ENCODE measurements at places on chromosomes 16 and 17.
A peak's percentile ranks its signal among the peaks of the same experiment; 100 is the strongest.

GRCh38 chr17:64260886-64261285 lies 2.2 kb downstream of the TEX2 start:
- no peak for DNase-seq

DNA sequence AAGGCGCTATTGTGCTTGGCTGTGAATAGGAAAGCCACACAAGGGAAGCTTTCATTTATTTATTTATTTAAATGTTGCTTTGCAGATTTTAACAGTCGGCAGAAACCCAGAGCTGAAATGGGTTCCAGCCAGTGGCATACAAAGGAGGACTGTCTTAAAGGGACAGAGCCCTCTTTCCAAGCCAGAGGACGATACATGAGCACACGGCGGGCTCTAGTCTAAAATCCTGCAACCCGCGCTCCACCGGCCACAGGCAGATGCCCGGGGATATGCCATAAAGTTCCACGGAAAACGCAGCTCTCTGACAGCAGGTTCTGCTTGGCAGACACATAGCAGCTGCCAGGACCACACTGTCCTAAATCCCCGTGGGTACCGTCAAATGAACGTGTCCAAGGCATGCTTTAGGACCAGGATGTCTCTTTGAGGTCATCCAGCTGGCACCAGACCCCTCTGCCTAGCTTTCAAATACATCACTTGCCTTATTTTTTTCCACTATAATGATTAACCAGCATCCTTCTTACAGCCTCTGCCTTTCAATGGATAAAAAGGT lies 64.6 kb downstream of the CYTH1 start:
- no peak for DNase-seq

DNA sequence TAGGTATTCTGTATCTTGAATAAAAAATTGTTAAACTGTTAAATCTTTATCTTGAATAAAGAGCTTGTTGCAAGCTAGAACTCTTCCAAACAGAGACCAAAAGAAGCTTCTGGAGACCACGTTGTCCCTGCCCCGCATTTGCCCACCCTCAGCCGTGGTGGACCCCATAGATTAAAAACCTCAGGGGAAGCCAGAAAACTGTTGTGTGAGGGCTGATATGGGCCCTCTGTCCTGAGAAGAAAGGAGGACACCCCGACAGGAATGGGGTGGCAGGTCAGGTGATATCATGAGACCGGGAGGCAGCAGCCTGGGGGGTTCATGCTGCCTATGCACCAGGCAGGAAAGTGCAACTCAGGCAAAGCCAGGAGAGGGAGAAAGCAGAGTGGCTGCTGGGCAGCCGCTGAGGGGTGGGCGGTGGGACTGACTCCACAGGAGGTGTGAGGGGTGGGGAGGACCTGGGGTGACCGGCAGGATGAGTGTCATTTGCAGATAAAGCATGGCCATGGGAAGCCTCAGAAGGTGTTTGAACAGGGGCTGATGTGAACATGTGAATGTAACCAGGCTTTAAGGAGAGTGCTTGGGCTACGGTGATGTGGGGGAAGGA lies 147.8 kb downstream of the IRF8 start:
- DNase-seq = no peak

DNA sequence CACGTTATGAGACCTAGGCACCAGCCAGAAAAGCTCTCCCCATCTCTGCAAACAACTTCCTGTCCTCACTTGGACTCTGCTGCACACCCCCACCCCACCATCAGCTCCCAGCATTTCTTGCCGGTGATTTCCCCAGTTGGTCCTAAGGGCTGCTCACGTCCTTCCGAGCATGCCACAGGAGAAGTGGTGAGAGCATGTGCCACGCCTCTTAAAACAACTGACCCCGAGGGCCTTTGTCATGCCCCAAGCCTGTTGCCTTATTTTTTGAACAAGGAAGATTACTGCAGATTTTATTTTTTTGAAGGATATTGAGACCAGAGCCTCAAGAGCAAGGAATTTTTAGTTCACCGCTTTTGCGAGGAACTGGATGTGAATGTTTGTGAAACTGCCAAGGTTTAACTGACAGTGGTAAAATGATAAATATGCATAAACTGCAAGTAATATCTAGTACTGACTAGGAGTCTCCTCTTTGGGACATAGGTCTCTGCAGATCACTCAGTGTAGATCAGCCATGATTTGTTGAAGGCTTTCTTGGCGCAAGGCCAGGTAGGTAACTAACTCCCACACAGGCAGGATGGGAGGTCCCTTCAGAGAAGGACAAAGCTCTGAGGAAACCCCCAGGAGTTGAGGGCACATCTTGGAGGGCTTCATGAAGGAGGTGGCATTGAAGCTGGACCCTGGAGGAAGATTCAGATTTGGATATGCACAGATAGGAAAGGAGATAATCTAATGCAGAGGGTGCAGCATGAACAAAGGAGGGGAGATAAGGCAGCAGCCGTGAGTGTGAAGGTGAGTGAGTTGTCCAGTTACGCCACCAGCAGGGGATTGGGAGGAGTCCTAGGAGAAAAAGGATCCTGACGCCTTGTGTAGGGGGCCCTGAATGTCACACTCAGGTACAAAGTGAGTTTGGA lies 44.7 kb downstream of the TMEM132E start:
- DNase-seq = no peak

DNA sequence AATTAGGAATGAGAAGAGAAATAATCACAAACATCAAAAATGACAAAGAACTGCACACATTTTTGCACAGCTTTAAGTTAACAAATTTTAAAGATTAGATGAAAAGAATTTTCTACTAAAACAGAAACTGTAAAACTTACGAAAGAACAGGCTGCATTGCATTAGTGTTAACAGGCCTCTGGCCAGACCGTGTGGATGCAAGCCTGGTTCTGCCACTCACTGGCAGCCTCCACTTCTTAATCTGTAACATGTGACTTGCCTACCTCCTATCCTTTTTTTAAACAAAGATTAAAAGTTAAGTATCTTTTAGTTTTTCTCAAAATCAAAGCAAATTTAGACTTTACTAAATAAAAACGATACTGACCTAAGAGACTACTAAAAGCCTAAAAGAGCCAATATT lies 37.5 kb downstream of the CREBBP start:
- no peak for DNase-seq

DNA sequence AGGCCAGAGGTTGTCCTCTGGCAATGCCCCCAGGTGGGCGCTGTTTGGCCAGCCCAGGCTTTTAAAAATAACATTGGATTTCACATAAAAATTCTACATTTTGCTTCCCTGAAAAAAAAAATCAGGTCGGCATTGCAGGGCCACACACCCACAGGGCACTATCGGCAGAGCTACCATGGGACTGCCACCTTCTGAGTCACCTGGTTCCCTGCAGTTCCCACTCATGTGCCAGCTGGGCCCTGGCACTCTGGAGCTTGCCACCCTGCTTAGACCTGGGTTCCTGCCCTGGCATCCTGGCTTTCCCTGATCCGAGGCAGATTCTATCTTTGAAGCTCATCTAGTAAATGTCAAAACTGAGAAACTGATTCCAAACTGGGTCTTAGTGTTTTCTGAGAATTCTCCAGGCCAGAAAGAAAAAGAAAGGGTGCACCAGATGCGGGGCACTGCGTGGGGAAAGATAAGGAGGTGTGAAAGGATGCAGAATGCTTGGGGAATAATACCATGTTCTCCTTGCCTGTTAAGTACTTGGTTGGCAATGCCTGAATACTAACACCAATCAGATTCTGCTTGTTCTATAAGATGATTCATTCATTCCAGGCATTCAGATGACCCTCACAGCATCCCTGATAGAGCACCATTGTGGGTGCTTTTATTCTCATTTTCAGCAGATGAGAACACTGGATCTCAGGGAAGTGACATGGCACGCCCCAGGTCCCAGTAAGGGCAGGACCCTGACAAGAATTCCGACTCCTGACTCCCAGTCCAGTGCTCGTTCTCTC lies 51.8 kb downstream of the RAI1 start:
- DNase-seq = peak; percentile 25

DNA sequence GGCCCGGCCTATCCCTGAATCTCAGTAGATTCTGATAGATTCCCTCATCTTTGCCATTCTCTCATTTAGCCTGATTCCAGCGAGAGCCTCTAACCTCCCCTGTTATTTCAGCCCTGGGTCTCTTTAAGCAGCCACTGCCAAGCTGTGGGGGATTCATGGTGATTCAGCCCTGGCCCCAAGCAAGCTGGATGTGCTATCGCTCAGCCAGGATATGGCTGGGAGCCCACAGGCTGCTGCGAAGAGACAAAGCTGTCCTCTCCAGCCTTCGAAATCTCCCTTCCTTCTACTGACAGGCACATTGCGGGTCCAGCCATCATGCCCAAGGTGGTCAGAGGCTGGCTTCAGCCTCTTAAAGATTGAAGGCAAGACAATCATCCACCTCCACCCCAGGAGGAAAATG lies 394.1 kb downstream of the SOX9 start:
- DNase-seq = no peak

GRCh38 chr17:51493206-51493605 lies 232.9 kb downstream of the UTP18 start:
- no peak for DNase-seq

GRCh38 chr16:17147942-17148341 lies 322.8 kb downstream of the XYLT1 start:
- no peak for DNase-seq

DNA sequence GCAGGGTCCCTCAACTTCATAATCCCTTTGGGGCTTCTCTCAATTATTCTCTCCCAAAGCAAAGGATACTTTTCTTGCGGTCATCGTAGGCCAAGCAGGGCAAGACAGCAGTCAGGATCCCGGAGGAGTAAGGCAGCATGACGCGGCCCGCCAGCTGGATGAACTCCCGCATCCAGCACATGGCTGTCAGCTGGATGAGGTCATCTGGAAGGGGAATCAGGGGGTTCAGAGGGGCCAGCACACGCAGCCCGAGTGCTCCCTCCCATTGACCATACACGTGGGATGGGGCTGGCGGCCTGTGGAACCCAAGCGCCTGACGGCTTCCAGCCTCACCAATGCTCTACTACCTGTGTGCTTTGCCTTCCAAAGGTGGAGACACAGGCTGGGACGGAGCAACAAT lies 19.2 kb downstream of the VAC14 start:
- DNase-seq = no peak

- DNase-seq = no peak
Observed at GRCh38 chr17:50538549-50539410, 6.2 kb downstream of the EPN3 start.

- DNase-seq = no peak
Observed at GRCh38 chr16:85587762-85588556, 25.2 kb upstream of the GSE1 start.

GRCh38 chr16:14354561-14355351 lies 275.3 kb downstream of the PARN start:
- DNase-seq = no peak

DNA sequence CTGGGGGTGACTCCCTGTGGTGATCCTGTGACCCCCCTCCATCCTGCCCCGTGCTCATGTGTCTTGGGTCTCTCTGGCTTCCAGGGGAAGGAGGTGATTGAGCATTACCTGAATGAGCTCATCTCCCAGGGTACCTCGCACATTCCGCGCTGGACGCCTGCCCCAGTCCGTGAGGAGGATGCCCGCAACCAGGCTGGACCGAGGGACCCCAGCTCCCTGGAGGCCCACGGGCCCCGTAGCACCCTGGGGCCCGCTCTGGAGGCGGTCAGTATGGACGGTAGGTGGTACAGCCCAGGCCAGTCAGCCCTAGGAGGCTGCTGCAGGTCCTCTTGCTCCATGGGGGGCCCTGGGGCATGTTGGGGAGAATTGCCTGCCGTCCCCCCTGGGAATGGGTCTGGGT lies 33.6 kb downstream of the SEC14L5 start:
- DNase-seq = no peak

DNA sequence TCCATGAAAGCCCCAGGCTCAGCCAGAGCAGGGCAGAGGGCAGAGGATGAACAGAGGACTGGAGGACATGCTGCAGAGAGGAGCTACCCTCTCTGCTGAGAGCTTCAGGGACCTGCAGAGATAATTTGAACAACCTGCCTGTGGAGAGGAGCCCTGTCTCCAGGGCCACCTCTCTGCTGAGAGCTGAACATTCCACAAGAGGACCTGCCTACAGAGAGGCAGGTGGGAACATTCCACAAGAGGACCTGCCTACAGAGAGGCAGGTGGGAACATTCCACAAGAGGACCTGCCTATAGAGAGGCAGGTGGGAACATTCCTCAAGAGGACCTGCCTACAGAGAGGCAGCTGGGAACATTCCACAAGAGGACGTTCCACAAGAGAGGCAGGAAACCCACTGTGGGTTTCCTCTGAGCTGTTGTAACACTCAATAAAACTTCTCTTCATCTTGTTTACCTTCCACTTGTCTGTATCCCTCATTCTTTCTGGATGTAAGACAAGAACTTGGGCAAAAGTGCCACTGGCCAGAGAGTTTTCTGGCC lies 551.9 kb upstream of the CA10 start:
- no peak for DNase-seq

DNA sequence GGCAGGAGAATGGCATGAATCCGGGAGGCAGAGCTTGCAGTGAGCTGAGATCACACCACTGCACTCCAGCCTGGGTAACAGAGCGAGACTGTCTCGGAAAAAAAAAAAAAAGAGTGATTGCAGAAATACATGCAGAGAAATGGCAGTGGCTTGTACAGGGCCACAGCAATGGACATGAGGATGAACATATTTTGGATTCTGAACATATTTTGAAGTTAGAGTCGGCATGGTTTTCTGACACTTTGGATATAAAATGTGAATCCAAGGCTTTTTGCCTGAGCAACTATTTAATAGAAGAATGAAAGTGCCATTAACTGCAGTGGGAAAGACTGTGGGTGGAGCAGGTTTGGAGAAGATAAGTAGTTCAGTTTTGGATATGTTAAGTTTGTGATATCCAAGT lies 35.8 kb downstream of the CPD start:
- DNase-seq = no peak

- DNase-seq = no peak
Observed at GRCh38 chr17:53227111-53227510, 595.6 kb upstream of the KIF2B start.

- no peak for DNase-seq
Observed at GRCh38 chr16:84764970-84765369, 54.8 kb upstream of the CRISPLD2 start.

GRCh38 chr17:81398176-81398831 lies 3.0 kb downstream of the BAHCC1 start:
- DNase-seq = no peak

GRCh38 chr17:67718325-67718941 lies 697 bp downstream of the NOL11 start:
- DNase-seq = peak; percentile 84

DNA sequence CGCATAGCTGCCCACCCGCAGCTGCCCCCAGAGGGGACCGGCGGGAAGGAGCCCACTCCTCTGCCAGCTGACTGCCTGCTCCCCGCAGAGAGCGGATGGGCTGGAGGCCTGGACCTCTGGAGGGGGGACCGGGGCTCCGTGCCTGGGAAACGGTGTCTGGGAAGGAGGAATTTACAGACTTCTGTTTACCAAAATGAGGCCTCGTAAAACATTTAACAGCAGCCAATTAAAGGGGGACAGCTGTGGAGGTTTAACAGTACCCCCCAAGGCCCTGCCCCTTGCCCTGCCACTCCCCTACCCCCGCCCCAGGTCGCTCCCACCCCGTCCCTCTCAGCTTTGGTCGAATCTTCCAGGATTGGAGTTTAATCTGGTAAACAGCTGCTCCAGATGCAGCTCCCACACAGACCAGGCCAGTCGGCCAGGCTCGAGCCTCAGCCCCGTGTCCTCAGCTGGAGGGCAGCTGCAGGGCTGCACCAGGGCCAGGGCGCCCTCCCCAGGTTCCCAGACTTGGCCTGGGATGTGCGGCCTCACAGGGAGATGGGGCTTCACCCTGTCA lies 41.1 kb downstream of the BAHCC1 start:
- no peak for DNase-seq

Data from RKO (cell line).